H9 (cell line): ENCODE measurements at places on chromosomes 4 and X. TPM values are rescaled to one million over a fixed set of nuclear protein-coding genes. Genes with fewer than 3 reads are reported as not detected.

- no peak for DNase-seq
Observed at GRCh38 chr4:180695851-180696250, 1547.4 kb upstream of the TENM3 start.

- peak; percentile 59 for DNase-seq
Observed at GRCh38 chrX:72060196-72060920, 71.4 kb downstream of the RTL5 start.

The PDE6B gene
- 10.2 and 10.8 TPM in 2 replicates for total RNA-seq

DNA sequence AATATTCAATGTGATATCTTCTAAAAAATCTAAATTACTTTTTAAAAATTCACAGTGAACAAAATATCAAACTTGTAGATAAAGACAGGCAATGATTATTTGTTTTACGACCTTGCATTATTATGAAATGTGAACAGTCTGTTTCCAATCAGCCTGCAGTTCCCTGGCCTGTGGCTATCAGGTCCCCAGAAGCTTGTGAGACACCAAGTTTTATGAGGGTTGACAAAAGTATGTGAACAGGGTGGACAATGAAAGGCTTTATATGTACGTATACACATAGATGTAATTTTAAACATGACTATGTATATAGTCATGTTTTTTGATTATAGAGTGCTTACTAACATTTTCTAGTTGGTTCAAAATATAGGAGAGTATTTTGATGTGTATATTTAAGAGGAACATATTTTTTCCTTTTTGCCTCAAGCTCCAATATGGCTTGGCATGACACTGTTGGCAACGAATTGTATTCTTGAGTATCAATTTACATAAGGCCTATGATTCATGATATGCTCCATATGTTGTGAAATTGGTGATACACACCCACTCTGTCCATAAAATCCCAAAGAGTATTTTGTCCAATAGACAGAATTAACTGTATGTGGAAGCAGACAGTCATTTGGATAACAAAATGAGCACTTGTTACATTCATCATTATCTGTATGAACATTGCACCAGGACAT is 55.7 kb downstream of the BTC start:
- DNase-seq = no peak

- no peak for DNase-seq
Observed at GRCh38 chr4:119653990-119654389, 25.4 kb upstream of the PDE5A start.

- no peak for DNase-seq
Observed at GRCh38 chr4:57023104-57023503, 44.4 kb downstream of the POLR2B start.

DNA sequence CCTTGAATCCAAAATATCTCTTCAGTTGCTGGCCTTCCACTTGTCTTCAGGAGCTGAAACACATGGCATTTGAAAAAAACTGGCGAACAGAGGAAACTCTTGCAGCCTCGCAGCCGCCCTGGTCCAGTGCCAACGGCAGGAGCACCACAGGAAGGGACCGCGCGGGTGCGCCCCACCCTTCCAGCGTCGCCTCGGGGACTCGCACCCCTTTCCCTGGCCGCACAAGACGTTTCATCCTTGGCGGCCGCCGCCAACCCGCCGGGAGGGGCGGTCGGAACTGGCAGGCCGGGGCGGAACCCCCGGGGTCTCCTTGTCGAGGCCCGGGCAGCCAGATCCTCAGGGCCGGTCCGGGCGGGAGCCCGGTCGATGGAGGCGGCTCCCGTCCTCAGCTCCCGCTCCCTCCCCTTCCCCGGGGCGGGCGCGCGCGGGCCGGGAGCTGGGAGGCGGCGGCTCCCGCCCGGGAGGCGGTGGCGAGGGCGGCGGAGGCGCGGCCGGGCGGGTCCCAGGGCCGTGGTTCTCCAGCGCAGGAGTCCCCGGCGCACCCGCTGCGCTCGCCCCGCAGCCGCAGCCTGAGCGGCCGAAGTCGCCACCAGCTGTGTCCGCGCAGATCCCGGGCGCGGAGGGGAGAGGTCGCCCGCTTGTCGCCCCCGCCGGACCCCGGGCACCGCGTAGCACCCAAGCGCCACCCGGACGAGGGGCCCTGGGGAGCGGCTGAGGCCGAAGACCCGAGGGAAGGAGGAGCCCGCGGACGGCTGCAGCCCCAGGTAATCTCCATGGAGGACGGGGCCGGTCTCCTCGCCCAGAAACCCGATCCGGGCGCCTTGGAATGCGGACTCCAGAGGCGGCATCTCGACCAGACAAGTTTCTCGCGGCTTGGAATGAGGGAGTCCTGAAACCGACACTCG is 886 bp upstream of the NDST3 start:
- DNase-seq = peak; percentile 70

The SLC25A43 gene
- total RNA-seq = 3.7 and 4.2 TPM in 2 replicates

The BCORL1 gene
- 6.1 TPM in 2 replicates for total RNA-seq
